ENCODE measurements at places on chromosomes 6 and 20.

DNA sequence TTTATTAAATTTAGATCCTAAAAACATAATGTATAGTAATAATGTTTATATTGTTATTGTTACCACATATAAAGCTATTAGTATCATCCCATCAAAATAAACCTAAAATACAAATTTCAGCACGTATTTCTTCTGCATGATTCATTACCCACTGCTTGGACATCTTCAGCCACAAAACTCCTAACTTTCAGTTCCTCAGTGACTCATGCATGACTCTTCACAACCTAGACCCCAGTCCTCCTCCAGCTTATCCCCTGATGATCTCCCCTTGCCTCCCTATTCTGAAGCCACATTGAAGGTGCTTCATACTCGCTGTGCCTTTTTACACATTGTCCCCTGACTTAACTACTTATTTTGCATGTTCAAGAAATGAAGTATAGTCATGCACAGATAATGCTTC, 11.2 kb upstream of the GPRC6A start:
- no peak for DNase-seq

DNA sequence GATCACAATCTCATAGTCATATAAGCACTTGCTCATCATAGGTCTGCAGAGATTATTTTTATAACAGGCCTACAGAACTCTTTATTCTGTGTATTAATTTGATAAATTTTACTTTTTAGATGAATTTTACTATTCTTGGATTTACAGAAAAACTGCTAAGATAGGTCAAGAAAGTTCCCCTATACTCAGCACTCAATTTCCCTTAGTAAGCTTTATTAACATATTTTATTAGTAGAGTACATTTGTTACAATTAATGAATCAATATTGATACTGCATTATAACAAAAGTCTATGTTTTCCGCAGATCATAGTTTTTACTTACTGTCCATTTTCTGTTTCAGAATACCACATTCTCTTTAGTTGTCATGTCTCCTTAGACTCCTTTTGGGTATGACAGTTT, 148.9 kb downstream of the GRM1 start:
- DNase-seq, result no peak

- peak; percentile 88 for DNase-seq
These were observed 115.1 kb upstream of the FRMD1 start for GRCh38 chr6:168193816-168194721.

GRCh38 chr6:150600301-150601017, 774 bp downstream of the PLEKHG1 start:
- peak; percentile 86 for DNase-seq

DNA sequence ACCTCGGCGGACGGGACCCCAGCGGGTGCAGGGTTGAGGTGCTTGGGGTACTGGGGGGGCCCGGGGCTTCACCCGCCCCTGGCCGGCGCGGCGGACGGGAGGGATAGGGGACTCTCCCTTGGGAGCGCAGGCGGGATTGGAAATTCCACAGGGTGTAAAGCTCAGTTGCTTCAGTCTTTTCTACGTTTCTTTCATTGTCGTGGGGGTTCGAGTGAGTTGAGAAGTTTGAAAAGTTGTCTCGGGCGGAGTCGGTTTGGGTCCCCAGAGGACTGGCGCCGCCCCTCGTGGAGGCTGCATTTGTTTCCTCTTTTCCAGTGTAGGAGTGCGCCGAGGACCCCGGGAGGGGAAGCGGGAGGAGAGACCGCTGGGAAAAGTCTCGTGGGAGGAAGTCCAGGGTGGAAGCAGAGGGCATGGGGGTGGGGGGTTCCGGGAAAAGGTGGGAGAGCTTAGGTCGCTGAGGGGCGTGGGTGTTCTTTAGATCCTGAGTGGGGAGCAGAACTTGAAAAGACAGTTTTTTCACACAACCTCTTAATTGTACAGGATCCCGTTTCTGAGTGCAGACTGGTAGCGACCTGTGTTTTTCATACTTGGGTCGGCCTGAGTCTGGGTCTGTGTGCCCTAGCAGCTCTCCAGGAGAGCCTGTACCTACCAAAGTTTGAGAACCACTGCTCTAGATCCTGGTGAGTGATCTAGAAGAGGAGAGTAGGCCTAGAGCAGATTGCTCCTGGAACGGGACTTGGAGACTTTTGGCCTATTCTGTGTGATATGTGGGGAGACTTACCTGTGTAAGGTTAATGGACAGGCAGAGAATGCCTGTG, 495 bp downstream of the FAM83B start:
- DNase-seq, result peak; percentile 64

DNA sequence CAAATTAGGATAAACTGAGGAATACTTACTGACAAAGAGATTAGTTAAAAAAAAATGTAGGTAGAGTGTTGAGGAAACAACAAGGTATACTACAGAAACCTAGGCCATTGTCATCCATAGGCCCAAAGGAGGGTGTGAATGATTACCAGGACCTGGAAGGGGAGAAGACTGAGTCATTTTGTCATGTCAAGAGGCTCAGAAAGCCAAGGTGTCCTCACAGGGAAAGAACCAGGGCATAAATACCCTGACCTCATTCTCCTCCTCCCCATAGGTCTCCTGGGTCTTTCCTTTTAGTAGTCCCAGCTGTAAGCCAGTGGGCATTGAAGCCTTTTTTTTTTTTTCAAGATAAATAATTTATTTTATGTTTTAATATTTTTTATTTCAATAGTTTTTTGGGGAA, 582.1 kb upstream of the JAG1 start:
- no peak for DNase-seq

GRCh38 chr6:53044572-53044971, 20.6 kb upstream of the FBXO9 start:
- DNase-seq, result no peak

GRCh38 chr6:129321303-129321702, 388.7 kb downstream of the ARHGAP18 start:
- no peak for DNase-seq

- no peak for DNase-seq
These were observed 49.4 kb downstream of the PFDN4 start for GRCh38 chr20:54257071-54257816.

GRCh38 chr6:128676456-128676855, 156.1 kb upstream of the PTPRK start:
- no peak for DNase-seq

GRCh38 chr20:57695012-57695411, 14.8 kb downstream of the PMEPA1 start:
- no peak for DNase-seq

- DNase-seq, result no peak
These were observed 24.8 kb downstream of the TASP1 start for GRCh38 chr20:13613917-13614316.

- DNase-seq, result no peak
These were observed 17.8 kb upstream of the TAGAP start for GRCh38 chr6:159062564-159062945.

- peak; percentile 8 for DNase-seq
These were observed 1.5 kb upstream of the PHIP start for GRCh38 chr6:79079561-79080041.

DNA sequence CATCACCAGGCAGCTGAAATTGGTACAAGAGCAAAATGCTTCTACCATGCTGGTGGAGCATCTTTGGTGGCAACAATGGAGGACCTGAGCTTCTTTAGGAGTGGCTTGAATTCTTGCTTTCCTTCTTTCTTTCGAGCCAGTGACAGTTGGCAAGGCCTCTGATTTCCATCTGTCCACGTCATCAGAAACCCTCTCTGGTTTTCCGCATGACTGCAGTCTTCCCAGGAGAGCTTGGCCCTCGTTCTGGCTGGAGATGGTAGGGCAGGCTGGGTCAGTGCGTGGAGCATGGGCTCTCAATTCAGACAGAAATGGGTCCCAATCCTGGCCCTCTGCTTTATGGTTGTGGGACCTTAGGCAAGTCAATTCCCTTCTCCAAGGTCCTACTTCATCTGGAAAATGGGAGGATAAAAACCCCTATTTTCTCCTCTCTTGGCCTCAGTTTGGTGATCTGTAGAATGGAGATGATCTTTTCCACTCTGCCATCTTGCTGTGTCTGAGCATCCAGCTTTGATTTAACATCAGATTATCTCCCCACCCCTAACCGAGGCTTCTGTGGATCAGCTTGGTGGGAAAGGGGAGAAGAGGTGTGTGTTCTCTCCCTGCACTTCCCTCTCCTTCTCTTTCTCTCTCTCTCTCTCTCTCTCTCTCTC, 3.6 kb upstream of the BPIFB1 start:
- no peak for DNase-seq

DNA sequence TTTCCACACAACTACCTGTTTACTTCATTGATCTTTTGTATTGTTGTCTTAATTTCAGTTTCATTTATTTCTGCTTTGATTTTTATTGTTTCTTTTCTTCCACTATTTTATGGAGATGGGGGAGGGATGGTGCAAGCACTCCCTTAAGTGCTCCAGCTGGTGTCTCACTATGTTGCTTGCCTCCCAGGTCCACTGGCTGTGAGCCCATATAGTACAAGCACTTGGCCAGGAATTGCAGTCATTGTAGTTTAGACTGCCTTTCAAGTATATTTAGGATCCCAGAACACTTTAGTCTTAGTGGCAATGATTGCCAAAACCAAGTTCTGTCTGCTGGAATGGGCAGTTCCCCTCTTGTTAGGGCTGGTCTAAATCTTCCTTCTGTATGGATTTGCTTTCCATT, 34.9 kb upstream of the MAN1A1 start:
- no peak for DNase-seq
